NCI-H82 (cell line): ENCODE measurements at places on chromosomes 5 and 9.
A peak's percentile ranks its signal among the peaks of the same experiment; 100 is the strongest.

- no peak for DNase-seq
Observed at GRCh38 chr9:120505186-120505585, 74.8 kb downstream of the CDK5RAP2 start.

DNA sequence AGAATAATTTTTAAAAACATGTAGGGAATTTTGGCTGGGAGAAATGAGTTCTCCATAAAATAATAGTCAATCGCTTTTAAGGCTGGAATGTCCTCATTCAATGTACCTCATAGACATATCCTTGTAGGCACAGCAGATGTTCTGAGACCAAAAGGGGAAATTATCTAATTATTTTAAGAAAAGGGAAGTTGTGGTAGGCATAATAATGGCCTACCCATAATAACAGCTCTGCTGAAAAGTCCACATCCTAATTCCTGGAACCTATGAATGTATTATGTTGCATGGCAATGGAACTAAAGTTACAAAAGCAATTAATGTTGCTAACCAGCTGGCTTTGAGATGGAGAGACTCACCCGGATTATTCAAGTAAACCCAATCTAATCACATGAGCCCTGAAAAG is 216.1 kb downstream of the TRIM36 start:
- no peak for DNase-seq

DNA sequence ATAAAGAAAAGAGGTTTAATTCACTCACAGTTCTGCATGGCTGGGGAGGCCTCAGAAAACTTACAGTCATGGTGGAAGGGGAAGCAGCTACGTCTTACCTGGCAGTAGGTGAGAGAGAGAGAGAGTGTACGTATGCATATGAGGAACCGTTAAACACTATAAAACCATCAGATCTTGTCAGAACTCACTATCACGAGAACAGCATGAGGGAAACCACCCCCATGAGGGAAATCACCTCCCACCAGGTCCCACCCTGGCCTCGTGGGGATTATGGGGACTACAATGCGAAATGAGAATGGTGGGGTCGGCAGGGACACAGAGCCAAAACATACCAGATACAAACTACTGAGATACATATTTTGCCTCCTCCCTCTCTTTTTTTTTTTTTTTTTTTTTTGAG is 10.8 kb upstream of the FER start:
- no peak for DNase-seq

DNA sequence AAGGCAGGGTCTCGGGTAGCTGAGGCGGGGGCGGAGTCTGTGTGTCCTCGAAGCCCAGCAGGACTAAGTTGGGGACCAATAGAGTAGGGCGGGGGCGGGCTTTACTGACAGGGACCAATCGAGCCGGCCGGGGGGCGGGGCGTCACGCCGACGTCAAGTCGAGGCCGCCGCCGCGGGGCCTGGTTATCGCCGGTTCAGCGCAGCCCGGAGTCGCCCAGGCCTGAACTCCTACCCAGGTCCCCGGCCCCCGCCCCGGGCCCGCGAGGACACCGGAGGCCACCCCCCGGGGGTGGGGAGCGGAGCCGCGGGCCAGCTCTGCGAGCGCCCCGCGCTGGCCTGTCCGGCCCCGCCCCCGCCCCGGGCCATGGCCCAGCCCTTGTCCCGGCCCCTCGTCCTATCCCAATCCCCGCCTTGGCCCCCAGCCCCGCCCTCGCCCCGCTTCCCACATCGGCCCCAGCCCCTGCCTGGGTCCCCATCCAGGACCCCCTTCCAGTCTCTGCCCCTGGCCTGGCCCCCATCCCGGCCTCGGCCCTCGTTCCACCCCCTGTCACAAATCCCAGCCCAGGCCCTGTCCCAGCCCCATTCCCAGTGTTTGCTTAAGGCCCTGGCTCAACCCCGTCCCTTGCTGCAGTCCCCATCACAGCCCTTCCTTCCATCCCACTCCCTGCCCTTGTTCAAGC is at the start of gene TMEM8B:
TSS of gene TMEM8B (plus strand) at position 145 of the 680 bp plus-strand sequence. CDS start at position 365, 220 bp downstream.
- peak; percentile 95 for DNase-seq

DNA sequence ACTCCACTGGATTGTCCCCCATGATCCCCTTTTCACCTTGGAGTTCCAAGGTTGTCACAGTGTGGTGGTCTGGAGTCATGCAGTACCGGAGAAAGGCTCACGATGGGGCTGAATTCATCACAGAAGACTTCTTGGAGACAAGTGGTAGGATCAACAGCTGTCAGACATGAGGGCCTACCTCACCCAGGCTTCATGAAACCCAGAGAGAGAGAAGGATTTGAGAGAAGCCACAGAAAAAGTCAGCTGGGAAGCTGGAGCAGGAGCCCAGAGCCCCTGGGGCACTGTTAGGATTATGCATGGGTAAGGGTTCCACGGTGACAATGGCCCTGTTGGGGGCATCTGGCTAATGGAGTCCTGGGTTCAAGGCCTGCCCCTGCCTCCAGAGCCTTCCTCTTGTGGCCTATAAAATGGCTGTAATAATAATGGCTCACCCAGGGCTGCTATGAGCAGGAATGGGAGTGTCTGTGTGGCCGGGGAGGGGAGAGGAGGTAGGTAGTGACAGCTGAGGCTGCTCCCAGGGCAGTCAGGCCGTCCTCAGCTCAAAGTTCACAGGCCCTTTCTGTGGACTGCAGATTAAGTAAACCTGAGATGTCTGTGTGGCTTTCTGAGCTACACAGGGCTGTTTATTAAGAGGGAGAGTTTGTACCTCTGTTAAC is 910 bp downstream of the TRIM14 start:
- DNase-seq, result peak; percentile 50

DNA sequence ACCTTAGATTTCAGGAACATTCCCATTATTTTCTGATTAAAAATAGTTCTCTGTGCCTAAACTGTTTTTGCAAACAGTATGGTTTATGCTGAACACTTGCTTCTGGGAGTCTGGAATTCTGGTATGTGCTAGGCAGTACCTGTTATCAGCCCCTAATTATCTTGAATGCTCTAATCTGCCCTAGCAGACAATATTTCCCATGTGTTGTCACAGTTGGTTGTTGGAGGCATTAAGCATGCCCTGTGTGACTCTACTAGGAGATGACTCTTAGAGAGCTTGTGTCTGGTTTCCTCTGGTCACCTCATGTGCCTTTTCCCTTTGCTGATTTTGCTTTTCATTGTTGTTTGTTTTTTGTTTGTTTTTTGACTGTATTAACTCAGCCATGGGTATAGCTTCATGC is 36.6 kb downstream of the UHRF2 start:
- no peak for DNase-seq

- DNase-seq, result no peak
Observed at GRCh38 chr9:106104887-106105286, 410.5 kb downstream of the TMEM38B start.

DNA sequence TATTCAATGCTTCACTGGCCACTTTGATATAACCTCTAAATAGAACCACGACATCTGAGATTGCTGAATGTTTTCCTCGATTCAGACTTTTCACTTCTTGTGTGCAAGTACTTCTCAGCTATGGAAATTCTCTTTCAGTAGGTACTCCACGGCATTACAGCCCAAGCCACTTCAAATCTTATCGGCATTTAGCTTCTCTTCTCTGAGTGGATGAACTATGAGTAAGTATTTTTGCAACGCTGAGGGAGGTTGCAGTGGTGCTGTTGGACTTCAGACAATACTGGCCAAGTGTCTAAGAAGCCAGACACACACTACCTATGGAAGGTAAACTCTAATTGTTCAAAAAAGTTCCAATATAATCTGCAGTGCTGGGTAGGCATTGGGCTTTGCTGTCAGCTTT is 60.1 kb downstream of the FBN2 start:
- no peak for DNase-seq

DNA sequence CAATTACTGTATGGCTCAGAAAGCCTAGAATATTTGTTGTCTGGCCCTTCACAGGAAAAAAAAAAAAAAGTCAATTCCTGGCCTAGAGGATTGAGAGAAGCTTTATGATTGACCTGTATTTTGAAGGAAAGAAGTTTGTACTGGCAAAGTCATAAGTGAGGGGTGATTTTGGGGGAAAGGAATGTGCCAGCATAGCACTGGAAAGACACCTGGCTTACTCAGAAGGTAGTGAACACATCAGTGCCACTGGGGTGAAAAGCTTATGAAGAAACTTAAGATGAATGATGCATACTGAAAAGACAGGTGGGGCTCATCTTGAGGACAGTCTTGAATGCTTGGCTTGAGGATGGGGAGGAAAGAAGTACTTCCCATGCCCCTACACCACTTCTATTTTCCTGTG is 127.9 kb upstream of the RASA1 start:
- no peak for DNase-seq

GRCh38 chr9:81669041-81669651 is 20.2 kb downstream of the TLE1 start:
- DNase-seq, result peak; percentile 26

GRCh38 chr5:107265193-107265592 is 405.5 kb downstream of the EFNA5 start:
- no peak for DNase-seq

DNA sequence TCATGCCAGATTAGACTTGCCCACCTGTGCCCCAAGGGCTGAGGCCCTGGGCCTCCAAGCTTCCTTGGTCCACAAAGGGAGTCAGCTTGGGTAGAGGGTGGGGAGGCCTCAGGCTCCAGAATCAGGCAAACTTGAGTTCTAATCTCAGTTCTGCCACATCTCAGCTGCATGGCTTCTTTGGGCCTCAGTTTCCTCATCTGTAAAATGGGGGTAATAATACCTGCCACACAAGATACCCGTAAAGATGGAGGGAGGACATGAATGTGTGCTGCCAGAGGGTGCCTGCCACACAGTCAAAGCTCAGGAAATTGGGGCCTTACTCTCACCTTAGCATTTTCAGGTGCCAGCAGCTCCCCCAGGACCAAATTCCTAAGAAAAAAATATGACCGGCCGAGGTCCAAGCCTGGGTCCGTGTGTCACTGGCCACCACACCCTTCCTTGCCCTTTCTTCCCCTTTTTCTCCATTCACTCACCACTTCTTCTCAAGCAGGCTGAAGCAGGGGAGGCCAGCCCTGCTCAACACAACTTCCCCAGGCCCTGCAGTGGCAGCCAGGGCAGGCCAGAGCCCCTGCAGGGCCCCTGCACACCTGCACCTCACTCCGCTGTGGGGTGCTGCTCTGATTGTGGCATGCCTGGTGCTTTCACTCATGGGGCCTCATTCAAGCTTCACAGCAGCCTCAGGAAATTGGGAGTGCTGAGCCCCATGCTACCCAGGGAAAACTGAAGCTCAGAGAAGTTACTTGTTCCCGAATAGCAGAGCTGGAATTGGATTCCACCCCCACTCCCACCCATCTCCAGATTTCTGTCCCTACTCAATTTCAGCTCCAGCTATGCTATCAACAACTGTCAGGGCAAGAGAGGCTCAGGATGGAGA is 3.9 kb downstream of the RGS14 start:
- DNase-seq, result no peak

GRCh38 chr5:132407970-132408369 is 38.5 kb downstream of the SLC22A5 start:
- no peak for DNase-seq

DNA sequence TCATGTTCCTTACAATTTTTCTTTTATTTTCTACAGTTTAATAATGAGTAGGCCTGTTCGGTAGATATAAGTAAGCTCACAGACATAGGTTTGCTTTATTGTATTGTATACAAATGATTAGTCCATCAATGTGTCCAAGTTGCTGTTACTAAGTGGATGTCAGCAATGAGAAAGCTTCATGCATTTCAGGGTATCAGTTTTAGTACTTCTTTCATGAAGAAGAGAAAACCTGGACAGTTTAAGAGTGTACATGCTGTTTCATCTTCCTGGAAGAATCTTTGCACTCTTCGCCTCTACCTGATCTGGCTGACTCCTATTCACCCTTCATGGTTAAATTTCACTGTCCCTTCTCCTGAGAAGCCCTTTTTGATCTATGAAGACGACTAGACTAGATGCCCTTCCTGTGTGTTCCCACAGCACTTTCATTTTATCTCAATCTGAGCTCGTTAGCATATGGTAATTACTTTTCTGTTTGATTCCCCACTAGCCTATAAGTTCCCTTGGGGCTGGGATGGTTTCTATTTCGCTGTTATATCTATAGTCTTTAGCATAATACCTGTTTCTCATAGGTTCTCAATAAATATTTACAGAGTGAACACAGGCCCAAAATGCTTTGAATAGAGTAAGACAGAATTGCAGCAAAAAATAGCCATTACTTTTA is 70.7 kb downstream of the CETN3 start:
- DNase-seq, result no peak

GRCh38 chr5:67111779-67112178 is 84.8 kb downstream of the CD180 start:
- DNase-seq, result no peak

GRCh38 chr9:21579247-21579671 is 97.1 kb upstream of the IFNE start:
- DNase-seq, result no peak

DNA sequence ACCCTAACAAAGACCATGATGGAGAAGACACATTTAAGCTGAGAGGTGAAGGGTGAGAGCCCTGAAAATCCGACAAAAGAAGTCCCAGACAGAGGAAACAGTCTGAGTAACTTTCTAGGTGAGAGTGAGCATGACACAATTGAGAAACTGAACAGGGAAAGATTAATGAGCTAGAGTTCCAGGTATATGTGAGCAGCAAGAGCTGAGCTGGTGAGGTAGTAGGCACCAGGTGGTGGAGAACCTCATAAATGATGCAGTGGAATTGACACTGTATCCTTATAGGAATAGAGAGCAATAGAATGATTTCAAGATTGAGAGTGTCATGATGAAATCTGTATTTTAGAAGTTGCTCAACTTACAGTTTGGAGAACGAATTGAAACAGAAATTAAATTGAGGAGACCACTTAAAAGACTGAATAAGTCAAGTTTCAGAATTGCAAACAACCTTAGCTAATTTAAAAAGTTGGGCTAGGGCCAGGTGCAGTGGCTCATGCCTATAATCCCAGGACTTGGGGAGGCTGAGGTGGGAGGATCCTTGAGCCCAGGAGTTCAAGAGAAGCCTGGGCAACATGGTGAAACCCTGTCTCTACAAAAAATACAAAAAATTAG is 89.8 kb downstream of the NREP start:
- no peak for DNase-seq

DNA sequence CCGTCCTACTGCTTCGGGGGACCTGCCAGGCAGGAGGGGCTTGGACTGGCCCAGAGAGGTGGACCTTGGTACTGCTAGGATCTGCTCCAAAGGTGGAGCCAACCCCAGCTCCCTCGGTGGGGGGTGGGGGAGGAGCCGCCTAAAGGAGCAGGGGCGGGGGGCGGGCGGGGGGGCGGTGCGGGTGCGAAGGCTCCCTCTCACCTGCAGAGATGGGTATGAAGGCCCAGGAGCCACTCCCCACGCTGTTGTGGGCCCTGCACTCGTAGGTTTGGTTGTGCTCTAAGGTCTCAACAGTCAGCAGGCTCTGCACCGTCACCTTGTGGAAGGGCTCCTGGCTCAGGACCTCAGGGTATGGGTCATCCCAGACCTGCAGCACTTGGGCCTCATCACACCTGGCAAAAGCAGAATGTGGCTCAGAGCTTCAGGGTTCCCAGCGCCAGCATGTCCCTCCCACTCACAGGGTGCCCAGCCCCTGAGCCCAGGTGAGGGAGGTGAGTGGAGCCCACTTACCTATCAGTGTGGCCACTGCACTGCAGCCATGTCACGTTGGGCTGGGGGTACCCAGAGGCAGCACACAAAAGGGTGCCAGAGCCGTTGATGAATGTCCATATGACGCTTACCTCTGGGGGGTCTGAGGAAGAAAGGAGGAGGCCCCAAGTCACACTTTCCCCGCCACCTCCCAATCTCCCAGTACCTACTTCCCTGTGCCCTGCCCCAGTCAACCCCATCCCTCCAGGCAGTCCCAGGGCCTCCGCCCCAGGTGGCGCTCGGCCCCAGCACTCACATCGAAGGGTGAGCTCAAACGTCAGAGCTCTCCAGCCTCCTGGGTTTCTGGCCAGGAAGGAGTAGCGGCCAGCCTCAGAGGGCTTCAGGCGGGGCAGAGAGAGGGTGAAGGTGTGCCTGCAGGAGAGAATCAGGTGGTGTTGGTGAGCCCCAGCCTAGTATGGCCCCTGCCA is 16.4 kb downstream of the CSF1R start:
- no peak for DNase-seq
